Activated T-cell treated with anti-CD3 and anti-CD28 coated beads, Interleukin-2, amount 50 U/mL, for 72 hours (primary cell): ENCODE measurements at places on chromosomes 2 and 18. TPM values are rescaled to one million over a fixed set of nuclear protein-coding genes. Genes with fewer than 3 reads are reported as not detected.

The NT5C1B gene
- not detected for total RNA-seq

The FBLN7 gene
- 30.6 TPM for total RNA-seq

The NPHP1 gene
- total RNA-seq: 1.8 TPM

DNA sequence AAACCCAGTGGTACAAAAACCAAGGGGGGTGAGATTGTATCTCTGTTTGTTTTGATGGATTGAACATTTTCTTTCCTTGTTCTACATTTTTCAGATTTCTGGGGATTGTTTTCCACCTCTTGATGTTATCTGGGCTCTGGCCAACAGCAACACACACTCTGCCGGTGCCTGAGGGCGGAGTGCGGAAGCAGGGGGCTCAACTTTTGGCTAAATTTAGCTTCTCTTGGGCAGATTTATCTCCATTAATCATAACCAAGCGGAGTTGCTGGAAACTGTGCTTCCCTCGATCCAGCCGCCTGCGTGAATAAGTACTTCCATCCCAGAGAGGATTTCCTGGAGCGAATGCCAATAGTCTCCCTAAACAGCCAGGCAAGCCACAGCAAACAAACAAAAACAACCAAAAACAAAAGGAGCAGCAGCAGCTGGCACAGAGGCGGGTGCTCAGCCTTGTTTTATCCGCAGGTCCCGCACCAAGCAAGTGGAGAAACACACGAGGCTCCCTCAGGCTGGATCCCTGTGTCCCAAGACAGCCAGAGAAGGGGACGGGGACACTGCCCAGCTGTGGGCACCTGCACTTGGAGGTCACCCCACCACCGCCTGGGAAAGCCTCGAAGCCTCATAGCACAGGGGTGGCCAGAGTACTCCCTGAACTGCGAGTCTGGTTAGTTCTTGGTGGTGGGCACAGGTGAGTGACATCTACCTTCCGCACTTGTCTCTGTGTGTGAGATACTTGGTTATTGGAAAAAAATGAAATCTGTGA lies 143.4 kb downstream of the NDUFA10 start:
- DNase-seq: no peak

- no peak for DNase-seq
These were observed 3.4 kb upstream of the TEX51 start for GRCh38 chr2:126895336-126895735.

GRCh38 chr2:18611184-18611583 lies 21.8 kb upstream of the NT5C1B start:
- no peak for DNase-seq

- no peak for DNase-seq
These were observed 61.2 kb downstream of the FARSB start for GRCh38 chr2:222594679-222595078.

GRCh38 chr18:64270121-64270520 lies 121.2 kb upstream of the LINC00305 start:
- no peak for DNase-seq

DNA sequence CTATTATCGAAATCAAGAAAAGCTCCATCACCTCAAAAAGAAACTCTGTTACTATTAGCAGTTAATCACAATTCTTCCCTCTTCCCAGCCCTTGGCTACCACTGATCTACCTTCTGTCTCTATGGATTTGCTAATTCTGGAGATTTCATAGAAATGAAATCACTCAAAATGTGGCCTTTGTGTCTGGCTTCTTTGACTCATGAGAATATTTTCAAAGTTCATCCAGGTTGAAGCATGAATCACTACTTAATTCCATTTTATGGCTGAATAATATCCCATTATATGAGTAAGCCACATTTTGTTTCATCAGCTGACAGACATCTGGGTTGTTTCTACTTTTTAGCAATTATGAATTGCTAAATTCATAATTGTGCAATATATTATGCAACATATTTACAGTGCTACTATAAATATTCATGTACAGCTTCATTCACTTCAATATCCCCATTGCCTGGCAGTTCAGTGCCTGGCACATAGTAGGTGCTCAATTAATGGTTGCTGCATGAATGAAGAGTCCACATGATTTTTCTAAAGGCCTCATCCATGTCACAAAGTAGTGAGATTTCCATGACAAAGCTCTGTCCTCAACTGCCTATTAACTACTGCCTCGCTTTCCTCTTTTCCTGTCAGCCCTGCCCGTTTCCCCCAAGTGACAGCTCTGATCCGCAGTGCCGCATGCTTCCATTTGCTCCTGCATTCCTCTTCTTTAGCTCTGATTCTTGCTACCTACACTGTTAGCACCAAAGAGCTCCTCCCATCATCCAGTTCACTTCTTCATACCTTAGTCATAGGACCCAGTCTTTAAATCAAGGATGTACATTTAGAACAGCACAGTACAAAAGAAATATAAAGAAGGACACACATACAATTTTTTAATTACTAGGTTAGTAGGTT lies 32.8 kb downstream of the CCDC93 start:
- no peak for DNase-seq

- DNase-seq: no peak
These were observed 297.4 kb upstream of the GCFC2 start for GRCh38 chr2:76008001-76008702.
